ENCODE measurements at places on chromosomes 5 and 9.

DNA sequence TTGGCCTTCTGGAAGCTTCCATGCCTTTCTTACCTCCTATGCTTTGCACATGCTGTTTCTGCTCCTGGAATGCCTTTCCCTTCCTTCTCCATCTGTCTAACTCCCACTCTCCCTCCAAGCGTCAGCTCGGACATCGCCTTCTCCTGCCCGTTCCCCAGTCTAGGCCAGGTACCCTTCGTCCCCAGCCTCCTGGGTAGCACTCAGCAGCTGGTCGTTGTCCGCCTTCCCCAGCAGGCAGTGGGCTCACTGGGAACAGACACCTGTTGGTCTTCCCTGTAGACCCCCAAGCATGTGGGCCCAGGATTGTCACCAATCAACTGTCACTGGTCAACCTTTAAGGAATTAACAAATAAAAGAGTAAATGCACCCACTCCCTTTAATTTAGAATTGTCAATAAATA is 202.2 kb downstream of the RGS3 start:
- H3K27ac ChIP-seq, result no peak overlapping the region
- no peak overlapping the region for H3K4me3 ChIP-seq
- peaks cover 17% of the 10 kb centered on the region for H3K27me3 ChIP-seq
- no peaks in the 10 kb centered on the region for H3K36me3 ChIP-seq

DNA sequence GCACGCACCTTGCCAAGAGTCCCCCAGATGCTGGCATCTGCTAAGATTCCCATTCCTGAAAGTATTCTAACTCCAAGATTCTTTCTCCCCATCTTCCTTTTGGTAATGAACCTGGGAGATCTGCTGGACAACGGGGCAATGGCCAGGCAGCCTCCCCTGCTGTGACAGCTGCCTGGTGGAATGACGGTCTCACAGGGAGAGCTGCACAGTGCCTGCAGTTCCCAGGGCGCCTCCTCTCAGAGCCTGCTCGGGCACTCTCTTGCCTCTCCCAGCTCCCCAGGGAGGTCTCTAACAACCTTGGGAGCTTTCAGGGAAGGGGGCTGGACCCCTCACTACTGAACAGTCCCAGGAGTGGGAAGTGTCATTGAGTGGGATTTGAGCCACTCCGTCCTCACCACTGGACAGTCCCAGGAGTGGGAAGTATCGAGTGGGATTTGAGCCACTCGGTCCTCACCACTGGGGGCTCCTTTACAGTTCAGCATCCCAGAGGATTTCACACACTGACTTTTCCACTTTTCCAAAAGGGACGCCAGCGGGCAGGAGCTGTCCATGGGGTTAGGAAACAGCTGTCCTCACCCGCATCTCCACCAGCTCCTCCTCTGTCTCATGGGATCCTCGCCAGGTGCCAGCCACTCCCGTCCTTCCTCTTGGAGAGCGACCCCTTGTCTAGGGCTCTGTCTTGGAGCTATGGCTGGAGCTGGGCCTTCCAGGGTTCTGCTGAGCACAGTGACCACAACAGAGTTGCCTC is 65.7 kb downstream of the ADAMTS2 start:
- H3K36me3 ChIP-seq, result no peaks in the 10 kb centered on the region
- H3K4me1 ChIP-seq, result no peaks in the 10 kb centered on the region
- DNase-seq, result no peak
- no peaks in the 10 kb centered on the region for H3K27me3 ChIP-seq

- H3K4me1 ChIP-seq, result peaks cover 11% of the 10 kb centered on the region
- no peaks in the 10 kb centered on the region for H3K36me3 ChIP-seq
- no peak for DNase-seq
- no peaks in the 10 kb centered on the region for H3K27me3 ChIP-seq
Observed at GRCh38 chr5:38467353-38468040, 88.9 kb downstream of the LIFR start.

DNA sequence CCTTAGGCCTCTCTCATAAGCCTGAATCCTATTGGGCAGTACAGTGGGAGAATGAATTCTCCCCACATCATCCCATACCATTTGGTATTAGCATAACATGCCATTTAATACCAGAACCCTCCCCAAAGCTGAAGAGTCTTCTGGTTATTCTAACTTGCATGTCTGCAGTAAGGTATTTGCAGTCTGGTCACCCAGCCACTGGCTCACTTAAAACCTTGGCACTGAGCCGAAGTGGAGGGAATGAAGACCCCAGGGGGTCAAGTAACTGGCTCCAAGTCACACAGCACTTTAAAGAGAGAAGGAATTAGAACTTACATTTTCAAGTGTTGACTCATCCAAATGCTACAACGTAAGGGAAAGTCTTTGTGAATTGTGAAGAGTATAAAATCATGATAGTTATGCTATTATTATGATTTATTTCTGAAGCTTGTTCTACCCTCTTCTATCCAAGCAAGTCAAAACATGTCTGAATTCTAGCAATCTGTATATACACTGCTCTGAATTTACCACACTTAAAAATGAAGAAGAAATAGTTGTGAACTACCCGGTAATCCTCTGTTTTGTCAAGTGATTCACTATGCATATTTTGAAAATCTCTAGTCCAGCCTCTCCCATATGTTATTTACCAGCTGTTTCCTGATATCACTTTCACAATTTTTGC is 28.5 kb downstream of the GLRA1 start:
- DNase-seq, result no peak
- H3K27me3 ChIP-seq, result no peaks in the 10 kb centered on the region
- no peak overlapping the region for H3K4me3 ChIP-seq
- H3K36me3 ChIP-seq, result no peaks in the 10 kb centered on the region
- peaks cover 19% of the 10 kb centered on the region for H3K4me1 ChIP-seq

GRCh38 chr5:17267106-17267505 is 49.7 kb downstream of the BASP1 start:
- H3K4me1 ChIP-seq, result no peaks in the 10 kb centered on the region
- no peak overlapping the region for H3K27ac ChIP-seq
- H3K36me3 ChIP-seq, result no peaks in the 10 kb centered on the region
- H3K4me3 ChIP-seq, result no peak overlapping the region
- H3K27me3 ChIP-seq, result no peaks in the 10 kb centered on the region
- DNase-seq, result no peak

DNA sequence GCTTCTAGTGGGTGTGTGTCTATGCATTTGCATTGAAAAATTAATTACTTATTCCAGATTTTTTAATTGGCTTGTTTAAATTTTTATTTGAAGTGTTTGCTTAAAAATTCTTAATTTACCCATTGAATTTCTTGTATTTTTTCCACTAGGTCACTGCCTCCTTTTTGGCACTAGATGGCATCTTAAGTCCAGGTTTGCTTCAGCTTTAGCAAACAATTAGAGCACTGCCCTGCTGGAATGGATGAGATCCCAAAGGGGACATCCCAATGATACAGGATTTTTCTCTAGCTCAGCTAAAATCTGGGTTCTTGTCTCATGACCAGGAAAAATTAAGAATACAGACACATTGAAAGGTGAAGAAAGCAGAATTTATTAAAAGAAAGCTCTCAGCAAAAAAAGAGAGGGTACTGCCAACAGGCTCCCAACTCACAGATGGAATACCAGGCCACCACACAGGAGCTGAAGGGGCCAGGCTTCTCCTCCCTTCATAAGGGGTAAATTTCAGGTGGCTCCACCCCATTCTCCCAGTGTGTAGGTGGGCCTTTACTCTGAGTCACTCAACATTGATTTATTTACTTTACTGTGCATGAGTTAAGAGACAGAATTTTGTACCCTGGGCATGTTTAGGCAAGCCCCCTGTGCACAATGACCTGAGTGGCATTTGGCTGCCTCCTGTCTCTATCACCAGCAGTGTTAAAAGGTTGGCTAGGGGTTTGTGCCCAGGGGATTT is 532.4 kb downstream of the ANXA1 start:
- no peaks in the 10 kb centered on the region for H3K4me1 ChIP-seq
- no peak for DNase-seq
- no peak overlapping the region for H3K4me3 ChIP-seq
- H3K27me3 ChIP-seq, result no peaks in the 10 kb centered on the region

- no peaks in the 10 kb centered on the region for H3K4me1 ChIP-seq
- H3K36me3 ChIP-seq, result no peaks in the 10 kb centered on the region
- H3K27me3 ChIP-seq, result no peaks in the 10 kb centered on the region
- no peak overlapping the region for H3K4me3 ChIP-seq
- DNase-seq, result no peak
Observed at GRCh38 chr9:95627802-95628201, 111.0 kb upstream of the PTCH1 start.
